ENCODE measurements at places on chromosomes 1 and 21.

DNA sequence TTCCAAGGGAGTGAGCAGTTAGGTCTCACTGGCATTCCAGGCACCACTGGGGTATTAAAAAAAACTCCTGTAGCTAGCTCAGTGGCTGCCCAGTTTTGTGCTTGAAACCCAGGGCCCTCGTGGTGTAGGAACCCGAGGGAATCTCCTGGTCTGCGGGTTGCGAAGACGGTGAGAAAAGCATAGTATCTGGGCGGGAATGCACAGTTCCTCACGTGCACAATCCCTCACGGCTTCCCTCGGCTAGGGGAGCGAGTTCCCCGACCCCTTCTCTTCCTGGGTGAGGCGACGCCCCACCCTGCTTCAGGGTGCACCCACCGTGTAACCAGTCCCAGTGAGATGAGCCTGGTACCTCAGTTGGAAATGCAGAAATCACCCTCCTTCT lies 50.5 kb upstream of the PGBD5 start:
- no peak for DNase-seq

- no peak for DNase-seq
Observed at GRCh38 chr1:213689260-213689659, 298.5 kb upstream of the PROX1 start.

DNA sequence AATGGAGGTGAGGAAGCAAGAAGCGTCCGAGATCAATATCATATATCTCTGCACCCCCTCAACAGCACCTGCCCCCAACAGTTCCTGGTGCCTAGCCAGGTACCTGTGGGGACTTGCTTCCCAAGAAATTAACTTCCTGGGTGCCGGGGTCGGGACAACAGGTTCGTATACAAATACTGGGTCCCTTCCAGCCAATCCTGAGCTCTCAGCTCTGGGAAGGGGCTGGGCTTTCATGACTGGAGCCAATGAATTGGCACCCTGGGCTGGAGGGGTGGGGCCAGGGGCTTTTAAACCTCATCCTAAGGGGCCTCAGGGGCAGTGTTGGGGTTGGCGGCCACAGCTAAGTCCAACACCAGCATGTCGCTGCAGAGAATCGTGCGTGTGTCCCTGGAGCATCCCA lies at the start of gene PADI3:
PADI3 (plus strand) TSS at position 318 of the 400 bp plus-strand sequence; CDS start at position 358, 40 bp downstream.
- no peak for DNase-seq

- DNase-seq, result no peak
Observed at GRCh38 chr1:59005491-59006288, 221.8 kb upstream of the JUN start.

DNA sequence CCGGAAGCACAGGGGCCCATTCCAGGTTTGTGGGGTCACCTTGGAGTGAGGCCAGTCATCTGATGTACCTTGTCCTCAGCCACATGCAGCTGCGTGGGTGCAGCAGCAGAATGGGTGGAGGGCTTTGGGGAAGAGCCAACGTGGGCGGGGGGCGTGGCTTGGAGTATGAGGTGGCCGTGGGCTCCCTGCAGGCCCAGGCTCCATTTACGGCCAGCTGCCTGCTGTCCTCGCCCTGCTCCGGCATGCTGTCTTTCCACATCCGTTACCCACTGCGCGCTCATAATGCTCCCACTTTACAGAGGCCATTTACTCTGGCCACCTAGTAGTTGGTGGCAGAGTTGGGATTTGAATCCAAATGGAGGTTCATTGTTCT lies 27.8 kb upstream of the TINAGL1 start:
- DNase-seq, result no peak

GRCh38 chr1:117270679-117271078 lies 60.0 kb upstream of the VTCN1 start:
- no peak for DNase-seq

- DNase-seq, result no peak
Observed at GRCh38 chr21:32844653-32845436, 73.3 kb upstream of the PAXBP1 start.

- no peak for DNase-seq
Observed at GRCh38 chr1:71488555-71489252, 407.9 kb upstream of the ZRANB2 start.

- DNase-seq, result no peak
Observed at GRCh38 chr1:180934563-180934962, 21.9 kb downstream of the KIAA1614 start.

- no peak for DNase-seq
Observed at GRCh38 chr1:66375125-66375524, 158.8 kb upstream of the SGIP1 start.

- DNase-seq, result no peak
Observed at GRCh38 chr1:20578721-20579395, 10.0 kb upstream of the CDA start.

DNA sequence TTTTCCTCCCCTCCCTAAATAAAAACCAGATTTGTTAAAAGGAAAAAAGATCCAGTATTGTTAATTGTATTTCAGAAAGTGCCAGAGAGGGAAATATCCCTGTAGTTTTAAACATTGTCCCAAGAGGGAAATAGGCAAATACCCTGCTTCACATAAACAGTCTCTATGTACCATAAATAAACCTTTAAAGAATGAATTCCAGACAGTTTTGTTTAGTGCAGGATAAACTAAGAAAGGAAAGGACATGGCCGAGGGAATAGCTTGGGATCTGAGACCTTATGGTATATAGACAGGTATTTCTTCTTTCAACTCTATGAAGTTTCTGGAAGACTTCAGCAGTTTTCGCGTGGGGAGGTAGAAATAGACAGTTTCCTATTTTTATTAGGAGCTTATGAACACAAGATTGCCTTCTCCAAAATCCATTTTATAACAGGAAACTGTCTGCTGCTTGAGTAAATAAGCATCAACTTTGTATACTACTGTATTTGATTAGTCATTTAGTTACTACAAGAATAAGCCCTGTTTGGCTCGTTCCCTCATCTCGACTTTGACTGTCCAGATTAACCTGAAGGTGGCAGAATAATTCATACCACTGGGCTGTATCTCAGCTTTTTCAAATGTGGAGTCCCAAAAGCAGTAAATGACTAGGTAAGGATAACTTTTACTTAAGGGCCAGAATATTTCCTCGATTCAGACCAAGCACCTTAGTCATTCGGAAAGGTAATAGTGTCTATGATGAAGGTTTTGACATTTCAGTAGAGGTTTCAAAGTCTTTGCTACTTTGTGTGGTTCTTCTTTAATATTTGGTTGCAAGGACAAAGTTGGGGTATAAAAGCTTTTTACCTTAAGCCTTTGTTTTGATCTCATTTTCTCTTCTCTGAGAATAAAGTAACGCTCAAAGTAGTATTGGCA lies 177.5 kb downstream of the VPS13D start:
- no peak for DNase-seq
